HEK293T (cell line): ENCODE measurements at places on chromosomes 16 and 17.
A peak's percentile ranks its signal among the peaks of the same experiment; 100 is the strongest.

DNA sequence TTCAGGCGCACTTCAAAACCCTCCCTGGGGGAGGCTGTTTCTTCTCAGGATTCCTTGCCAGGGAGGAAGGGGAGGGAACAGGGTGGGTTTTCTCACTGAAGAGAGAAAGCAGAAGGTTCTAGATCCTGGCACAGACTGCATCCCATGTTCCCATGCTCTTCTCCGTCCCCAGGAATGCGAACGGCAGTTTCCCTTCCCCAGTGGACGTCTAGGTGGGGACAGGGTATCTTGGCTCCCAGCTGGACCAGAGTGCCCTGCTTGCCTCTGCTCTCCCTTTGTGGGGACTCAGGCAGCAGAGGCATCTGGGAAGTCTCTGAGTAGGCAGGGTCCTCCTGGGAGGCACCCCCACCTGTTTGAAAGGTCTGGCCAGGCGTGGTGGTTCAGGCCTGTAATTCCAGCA, 3.0 kb upstream of the TCF25 start:
- DNase-seq: no peak

DNA sequence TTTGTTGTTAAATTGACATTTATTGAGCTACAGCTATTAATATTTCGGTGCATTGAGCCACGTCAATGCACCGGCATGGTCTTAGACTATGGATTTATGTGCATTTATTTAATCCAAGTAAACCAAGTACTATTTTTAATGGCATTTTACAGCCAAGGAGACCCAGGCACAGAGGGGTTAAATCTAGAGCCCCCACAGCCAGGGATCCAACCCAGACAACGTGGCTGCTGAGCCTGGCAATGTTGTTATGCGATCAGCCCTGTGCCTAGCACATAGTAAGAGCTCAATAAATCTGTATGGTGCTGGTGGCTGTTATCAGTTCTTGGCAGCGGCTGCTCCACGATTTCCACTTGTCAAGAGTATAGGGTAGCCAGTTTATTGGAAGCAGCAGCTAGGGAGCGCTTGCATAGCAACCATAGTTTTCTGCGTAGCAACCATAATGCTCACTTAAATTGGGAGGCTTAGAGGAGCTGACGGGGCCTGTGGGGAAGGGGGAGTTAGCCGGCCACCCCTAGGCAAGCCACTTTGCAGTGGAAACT, 541 bp upstream of the RBBP6 start:
- DNase-seq: peak; percentile 56

GRCh38 chr16:48197294-48197693, 41.5 kb upstream of the ABCC12 start:
- DNase-seq: no peak

- DNase-seq: no peak
These were observed 151.0 kb downstream of the IRX3 start for GRCh38 chr16:54135361-54136275.

DNA sequence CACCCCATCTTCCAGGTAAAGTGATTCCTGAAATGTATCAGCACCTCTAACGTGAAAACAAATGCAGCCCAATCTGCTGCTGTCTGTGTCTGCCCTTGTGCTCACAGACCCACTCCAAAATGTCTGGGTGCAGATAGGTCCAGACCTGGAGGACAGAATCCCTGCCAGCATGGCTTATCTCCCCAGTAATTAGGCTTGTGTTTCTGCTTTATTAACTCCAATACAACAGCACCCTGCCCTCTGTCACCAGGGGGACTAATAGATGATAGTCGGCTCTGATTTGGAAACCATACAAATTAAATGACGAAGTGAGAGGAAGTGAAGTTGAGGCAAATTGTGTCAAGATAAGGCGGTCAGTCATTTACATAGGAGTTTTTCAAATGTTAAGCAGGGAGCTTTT, 608.3 kb upstream of the SALL1 start:
- DNase-seq: no peak

DNA sequence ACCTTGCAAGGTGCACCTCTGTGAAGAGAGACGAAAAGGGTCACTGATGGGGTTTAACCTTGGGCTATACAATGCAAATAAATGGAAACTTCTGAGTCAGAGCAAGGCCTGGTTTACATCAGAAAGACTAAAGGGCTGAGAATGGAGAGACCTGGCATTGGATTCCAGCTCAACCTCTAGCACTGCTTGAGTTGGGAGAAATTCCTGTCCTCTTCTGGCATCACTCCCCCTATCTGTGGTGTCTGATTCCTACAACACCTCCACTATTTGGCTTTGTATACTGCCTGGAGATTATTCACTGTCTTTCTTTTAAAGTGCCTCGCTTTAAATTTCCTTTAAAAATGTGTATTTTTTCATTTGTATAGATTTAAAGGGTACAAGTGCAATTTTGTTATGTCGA, 68.8 kb downstream of the GPR139 start:
- DNase-seq: peak; percentile 22

- no peak for DNase-seq
These were observed 7.7 kb downstream of the USP6 start for GRCh38 chr17:5123343-5124124.

GRCh38 chr17:3959295-3959899, 4.8 kb downstream of the ATP2A3 start:
- no peak for DNase-seq

DNA sequence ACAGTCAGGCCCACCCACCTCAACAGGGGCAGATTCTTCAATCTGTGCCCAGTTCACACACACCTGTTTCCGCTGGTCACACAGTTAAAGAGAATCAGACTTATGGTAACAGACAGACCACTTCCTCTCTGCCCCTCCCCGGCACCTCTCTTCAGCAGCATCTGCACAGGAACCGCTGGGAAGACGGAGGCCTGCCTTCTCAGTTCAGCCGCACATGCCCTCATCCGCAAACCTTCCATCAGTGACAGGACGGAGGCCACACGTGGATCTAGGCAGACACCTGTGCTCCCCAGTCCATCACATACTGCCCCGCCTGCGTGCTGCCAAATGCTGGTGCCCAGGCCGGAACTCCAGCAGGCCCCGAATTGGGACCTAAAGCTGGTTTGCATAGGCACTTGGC, 10.3 kb downstream of the PHB1 start:
- DNase-seq: no peak

DNA sequence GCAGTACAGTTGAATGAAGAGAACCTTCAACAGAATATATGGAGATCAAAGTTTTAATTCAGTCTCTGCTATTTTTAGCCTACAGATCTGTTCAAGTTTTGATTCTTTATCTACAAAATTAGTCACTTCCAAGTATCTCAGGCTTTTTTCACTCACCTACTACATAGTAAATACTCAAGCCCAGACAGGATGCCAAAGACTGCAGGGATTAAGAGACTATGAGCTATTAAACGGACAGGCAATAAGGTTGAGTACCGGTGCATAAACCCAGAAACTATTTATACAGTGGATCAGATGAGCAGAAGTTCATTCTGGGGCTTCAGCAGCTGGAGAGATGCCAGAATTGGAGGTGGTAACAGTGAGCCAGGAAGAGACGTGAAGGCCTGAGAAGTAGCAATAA, 18.7 kb upstream of the OR3A1 start:
- no peak for DNase-seq
